ENCODE measurements at places on chromosomes 1 and 21.

DNA sequence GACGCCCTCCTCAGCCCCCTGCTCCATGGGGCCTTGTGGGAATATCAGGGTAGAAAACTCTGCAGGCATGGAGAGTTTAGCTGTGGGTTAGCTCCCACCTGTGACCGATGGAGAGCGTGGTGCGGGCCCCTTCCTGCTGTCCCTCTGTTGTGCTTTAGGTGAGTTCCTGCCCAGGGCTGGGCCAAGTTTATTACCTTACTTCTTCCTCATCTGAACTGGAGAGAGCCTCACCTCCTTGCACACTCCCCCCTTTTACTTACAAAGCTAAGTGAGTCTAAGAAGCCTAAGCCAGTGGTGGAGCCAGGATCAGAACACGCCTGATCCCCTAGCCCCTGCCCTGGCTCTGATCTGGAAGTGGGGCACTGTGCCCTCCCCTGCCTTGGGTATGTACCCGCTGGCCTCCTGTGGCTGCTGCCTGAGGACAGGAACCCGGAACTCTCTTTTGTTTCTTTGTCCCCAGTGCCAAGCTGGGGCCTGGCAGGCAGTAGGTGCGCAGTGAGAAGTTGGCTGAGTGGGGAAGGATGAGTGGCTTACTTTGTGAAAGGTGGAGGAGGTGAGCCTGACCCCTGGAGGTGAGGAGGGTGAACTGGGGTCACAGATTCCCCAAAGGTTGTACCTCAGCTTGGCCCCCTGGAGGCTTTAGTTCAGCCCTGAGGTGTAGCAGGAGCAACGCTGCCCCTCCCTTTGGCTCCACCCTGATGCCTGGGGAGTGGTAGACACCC is 32.9 kb downstream of the ARHGEF10L start:
- DNase-seq: no peak

DNA sequence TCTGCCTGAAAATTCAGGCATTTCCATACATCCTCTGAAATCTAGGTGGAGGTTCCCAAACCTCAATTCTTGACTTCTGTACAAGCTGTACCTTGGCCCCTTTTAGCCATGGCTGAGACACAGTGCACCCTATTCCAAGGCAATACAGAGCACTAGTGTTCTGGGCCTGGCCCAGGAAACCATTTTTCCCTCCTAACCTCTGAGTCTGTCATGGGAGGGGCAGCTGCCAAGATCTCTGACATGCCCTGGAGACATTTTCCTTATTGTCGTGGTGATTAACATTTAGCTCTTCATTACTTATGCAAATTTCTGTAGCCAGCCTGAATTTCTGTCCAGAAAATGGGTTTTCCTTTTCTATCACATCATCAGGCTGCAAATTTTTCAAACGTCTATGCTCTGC is 248.0 kb upstream of the RGS18 start:
- no peak for DNase-seq

DNA sequence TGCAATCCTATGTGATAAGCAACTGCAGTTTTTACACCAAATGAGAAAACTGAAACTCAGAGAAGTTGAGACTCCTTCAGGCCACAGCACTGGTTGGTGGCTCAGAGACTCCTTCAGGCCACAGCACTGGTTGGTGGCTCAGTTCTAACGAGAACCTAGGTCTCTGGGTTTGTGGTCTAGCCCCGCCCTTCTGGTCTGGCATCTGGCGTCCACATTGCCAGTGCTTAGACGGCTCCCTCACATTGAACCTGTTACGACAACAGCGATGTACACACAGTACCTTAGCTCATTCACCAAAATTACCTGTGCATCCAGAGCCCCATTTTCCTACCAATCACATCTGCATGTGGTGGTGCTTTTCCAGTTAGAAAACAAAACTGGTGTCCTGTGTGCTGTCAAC is 66.1 kb downstream of the NID1 start:
- DNase-seq: no peak

DNA sequence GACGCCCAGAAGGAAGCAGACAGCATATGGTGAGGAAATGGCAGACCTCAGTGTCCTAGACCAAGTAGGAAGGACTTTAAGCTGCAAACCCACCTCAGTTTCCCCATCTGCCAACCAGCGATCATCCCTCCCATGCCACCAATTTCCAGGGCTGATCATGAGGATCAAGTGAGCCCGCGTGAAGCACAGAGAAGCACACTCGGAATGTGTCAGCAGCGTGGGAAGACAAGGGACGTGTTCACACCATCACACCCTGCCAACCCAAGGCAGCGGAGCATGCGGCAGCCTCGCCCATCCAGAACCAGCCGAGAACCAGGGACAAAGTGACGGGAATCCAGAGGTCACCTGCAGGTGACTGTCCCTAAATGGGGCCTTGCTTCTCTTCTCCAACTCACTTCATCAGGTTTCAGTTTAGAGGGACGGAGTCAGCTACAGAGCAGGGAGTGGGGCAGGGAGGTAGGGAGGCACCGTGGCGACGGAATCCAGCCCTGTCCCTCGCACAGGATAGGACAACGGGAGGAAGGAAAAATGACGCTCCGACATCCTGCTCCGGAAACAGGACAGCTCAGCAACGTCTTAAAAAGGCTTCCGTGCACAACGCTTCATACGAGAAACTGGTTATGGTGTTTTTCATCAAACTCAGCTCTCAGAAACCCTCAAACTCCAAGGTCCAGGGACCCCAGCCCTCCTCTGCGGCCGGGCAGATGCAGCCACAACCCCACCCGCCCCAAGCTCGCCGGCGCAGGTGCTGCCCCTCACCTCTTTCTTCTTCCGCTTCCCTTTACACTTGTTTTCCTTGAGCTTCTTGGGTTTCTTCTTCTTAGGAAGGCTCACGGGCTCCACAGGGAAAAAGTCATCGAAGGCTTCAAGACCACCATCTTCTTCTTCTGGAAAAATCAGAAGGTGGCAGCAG is 12.5 kb downstream of the CHD5 start:
- DNase-seq: no peak

- no peak for DNase-seq
These were observed 78.9 kb upstream of the ACTRT2 start for GRCh38 chr1:2942410-2942809.

DNA sequence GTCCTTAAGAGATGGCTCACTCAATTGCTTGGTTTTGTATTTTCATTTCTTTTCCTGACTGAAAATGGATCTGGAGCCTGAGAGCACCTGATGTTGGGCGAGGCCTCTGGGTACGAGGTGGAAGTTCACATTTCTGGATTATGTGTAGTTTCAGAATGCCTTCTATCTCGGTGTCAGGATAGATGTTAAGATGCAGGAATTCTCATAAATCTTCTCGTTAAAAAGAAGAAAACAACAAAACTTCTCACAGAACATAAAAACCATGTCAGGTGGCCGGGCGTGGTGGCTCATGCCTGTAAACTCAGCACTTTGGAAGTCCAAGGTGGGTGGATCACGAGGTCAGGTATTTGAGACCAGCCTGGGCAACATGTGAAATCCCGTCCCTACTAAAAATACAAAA is 101.8 kb downstream of the RHOU start:
- no peak for DNase-seq
